ENCODE measurements at places on chromosomes 6 and 20.

- no peak for DNase-seq
These were observed 163.7 kb upstream of the AKAP12 start for GRCh38 chr6:151075930-151076555.

GRCh38 chr6:7806711-7807110, 80.8 kb downstream of the BMP6 start:
- no peak for DNase-seq

DNA sequence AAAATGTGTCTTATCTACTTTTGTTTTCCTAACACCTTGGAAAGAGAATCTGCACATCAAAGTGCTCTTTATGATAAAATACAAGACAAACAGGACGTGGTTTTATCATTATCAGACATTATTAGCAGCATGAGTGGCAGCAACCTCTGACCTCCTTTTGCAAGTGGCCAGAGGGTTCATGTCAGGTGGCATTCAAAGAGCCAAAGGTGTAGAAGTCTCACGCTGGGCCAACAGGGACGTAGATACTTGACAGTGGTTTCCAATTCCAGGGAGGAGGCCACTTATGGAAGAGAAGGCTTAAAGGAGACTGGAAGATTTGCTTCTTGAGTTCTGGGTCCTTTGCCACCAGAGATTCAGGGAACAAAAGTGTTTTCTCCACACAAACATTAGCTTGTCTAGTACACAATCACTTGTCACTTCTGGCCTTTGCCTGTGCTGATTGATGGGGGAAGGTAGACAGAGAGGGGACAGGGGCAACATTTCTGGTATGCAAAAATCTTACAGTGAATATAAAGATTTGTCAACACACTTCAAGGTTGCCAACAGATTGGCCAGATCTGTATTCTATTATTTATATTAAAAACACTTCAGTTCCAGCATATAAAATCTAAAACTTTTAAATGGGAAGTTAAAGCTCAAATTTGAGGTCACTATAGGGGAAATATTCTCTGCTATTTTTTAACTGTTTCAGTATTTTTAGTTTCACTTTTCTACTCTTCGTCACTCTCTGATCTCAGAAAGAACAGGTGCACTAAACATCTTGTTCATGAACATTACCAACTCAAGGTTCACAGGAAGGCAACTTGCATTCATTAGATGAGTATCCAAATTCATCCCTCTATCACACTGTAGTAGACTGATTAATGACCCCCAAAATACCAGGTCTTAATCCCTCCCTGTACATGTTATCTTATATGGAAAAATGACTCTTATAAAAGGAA, 52.1 kb upstream of the FBXO30 start:
- no peak for DNase-seq

DNA sequence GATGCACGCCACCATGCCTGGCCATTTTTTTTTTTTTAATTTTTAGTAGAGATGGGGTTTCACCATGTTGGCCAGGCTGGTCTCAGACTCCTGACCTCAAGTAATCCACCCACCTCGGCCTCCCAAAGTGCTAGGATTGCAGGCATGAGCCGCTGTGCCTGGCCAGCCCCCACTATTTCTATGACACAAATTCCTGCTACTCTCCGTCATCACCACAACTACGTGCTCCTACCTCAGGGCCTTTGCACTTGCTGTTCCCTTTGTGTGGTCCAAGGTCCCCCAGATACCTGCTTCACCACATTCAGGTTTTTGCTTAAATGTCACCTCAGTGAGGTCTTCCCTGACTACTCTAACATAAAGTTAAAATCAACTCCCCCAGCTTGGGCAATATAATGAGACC, 5.2 kb upstream of the CEBPB start:
- DNase-seq: no peak

DNA sequence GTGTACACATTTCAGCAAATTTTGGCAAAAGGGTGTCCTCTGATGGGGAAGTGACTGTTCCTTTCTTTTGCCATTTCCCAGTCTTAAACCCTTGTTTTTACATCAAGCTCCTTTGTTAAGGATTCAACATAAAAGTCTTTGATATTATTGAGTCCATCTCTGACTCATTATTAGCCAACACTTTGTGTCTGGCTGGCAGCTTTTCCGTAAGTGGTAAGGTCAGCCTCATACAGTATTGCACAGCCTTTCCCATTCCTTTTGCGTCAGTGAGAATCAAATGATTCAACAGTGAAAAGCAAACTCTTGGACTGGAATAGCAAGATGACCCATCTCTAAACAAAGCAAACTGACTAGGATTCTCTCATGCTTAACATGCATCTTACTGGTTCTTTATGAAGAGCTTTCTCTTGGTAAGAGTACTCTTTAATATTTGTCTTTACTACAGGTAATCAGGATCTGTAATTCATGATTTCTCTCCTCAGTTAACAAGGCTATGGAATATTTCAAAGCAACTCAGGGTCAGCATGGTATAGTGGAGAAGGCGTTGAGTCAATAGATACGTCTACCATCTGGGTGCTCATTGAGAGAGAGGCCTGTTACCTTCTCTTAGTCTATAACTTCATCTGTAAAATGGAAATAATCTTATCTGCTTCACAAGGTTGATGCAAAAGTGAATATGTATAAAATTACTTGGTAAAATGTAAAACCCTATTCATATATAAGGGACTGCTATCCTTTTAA, 183.6 kb downstream of the PRL start:
- no peak for DNase-seq

GRCh38 chr6:17865798-17866725, 121.4 kb downstream of the KIF13A start:
- DNase-seq: no peak

GRCh38 chr6:167469101-167469500, 144.2 kb downstream of the TTLL2 start:
- no peak for DNase-seq

DNA sequence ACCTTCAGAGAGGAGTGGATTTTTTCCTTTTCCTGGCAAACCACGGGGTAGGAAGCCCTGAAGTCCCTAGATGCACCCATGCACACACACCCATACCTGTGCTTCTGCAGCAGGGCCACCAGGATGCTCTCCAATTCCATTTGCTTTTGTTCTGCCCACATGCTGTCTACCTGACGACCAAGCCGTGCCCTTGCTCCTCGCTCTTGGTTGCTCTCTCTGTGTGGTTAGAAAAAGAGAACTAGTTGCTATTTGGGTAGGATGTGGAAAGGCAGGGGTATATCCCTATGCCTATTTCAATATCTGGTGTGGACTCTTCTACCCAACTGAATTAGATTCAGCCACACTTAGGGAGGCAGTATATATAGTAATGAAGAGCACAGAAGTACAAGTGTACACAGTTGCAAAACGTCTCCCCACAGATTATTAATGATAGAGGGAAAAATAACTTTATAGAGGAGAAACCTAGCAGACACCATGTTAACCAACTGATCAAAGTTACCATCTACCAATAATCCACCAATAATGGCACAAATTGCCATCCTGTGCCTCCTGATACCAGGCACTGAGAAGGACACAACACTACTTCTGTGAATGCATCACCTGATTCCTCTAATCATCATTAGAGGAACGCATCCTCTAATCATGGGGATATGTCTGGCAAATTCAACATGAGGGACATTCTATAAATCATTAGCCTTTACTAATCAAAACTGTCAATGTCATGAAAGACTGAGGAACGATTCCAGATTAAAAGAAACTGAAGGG, 7.3 kb downstream of the GHRH start:
- no peak for DNase-seq

DNA sequence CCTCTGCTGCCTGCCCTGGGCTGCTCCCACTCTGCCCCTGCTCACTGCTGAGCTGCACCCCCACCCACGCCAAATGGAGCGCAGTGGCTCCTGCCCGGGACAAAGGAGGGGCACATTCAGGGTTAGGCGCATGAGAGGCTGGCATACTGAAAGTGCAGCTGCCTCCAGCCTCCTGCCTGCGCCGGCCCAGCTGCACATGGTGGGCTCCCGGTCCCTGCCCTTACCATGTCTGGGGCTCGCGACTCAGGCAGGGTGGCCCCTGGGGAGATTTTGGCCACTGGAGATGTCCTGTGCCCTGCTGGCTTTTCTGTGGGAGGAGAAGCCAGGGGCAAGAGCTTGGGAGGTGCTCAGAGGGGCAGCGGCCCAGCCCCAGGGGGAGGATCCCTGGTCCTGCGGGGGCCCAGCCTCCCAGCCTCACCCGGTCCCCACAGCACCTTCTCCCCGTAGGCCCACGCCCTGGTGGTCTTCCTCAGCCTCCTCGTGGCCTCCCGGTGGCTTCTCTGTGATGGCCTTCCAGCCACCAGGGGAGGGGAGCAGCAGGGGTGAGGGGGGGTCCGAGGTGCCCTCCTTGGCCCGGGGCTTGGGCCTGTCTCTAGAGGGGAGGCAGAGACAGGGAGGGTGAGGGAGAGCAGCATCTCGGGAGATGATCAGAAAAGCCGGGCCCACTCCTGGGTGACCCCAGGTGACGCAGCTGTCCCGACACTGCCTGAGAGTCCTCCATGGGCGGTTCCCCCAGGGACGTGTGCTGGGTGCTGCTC, 8.4 kb upstream of the CABLES2 start:
- DNase-seq: no peak

DNA sequence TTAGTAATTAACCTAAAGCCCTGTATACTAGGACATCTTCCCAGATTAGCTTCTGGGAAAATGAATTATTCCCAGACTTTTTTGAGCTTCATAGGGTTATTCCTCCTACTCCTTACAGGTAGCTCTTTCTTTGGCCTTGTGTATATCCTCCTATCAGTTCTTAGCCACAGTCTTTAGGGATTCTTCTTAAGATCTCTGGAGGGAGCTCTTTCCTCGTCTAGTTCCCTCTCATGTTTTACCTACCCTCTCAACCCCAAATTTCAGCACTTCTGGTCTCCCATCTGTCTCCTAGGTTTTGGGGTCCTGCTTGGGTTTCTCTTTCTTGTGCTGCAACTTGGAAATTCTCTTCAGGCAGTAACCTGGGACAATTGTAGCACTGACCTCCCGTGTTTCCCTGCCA, 46.4 kb upstream of the SLC35B3 start:
- no peak for DNase-seq

DNA sequence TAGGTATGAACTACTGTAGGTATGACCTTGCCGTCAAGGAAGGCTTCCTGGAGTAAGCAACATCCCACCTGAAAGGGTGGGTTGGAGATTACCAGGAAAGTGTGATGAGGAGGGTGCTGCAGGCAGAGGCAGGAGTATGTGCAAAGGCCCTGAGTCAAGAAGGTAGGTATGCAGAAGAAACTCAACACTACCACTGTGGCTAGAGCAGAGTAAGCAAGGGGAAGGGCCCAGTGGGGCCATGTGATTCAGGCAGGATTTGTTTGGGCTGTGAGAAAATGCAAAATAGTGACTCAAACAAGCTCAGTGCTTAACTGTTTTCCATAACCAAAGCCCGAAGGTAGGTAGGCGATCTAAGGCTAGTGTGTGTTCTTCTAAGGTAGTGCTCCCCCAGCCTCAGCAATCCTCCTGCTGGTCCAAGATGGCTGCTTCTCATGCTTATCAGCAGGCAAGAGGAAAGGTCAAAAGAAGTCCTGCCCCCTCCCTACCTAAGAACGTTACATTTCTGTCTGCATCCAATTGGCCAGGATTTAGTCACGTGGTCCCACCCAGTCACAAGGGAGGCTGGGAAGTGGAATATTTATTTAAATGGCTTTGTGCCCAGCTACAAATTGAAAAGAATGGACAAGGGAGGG, 36.2 kb upstream of the HMGA1 start:
- DNase-seq: no peak

DNA sequence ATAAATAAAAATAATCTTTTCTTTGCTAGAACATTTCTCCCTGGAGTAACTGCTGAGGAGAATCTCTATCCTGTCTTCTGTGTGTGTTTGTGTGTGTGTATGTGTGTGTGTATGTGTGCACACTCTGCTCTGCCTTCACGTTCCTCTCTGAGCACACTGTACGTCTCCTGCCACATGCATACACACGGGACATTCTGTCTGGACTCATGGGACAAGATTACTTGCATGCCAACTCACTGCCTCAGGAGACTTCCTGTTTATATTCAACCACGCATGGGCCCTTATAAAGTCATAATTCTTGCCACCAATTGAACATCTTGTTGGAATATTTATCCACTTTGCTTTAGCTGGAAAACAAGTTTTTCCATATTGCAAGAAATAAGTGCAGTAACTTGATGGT, 930.6 kb downstream of the KIF16B start:
- DNase-seq: no peak

- no peak for DNase-seq
These were observed 73.1 kb upstream of the QKI start for GRCh38 chr6:163341224-163342061.

- DNase-seq: no peak
These were observed 74.7 kb downstream of the CD2AP start for GRCh38 chr6:47552319-47552718.

- DNase-seq: no peak
These were observed 18.9 kb upstream of the TRAF3IP2 start for GRCh38 chr6:111624401-111625098.

DNA sequence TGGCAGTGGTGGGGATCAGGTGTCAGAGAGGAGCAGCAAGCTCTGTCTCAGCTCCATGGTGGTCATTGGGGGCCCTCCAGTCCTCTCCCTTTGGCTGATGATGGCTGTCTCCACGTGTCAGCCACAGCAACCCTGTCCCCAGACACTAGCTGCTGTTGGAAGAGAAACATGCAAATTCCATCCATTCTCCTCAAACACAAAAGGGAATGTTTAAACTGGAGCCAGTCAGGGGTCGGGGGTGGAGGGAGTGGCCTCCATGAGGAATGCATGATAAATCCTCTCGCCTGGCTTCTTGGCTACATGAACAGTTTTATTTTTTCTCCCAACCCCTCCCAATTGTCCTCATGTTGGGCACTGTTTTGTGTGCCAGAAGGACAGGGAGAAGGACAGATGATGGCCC, 86.4 kb downstream of the EDN3 start:
- no peak for DNase-seq

- no peak for DNase-seq
These were observed 72.3 kb downstream of the RAMACL start for GRCh38 chr6:166514196-166514595.

DNA sequence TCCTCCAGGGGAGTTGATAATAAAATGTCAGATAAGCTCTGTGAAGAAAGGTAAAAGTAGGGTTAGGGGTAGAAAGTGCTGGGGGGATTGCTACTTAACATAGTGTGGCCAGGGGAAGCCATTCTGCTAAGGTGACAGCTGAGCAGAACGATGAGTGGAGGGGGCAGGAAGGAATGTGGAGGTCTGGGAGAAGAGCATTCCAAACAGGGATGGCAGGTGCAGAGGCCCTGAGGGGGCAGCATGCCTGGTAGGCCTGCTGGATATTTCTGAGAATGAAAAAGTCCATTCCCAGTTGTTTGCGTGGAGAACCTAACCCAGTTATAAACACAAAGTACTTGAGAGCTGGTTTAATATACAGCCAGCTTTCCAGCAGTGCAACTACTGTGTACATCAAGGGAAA, 9.3 kb downstream of the GFRA4 start:
- no peak for DNase-seq

DNA sequence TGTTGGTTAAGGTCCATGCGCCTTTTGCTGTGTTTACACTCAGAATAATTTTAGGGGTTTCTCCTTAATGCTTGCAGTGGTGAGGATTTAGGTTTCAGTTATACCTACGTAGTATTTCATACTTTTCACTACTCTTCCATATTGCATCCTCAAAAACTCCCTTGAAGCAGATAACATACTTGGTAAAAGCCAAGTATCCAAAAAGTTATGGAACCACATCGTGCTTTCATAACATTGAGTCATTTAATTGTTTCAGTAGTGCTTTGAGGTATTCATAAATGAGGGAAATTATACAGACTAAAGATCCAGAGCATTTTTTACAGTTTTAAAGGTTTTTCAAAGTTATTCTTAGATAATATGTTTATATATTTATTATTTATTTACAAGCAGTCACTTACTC, 4.0 kb upstream of the ATXN1 start:
- DNase-seq: no peak
